ENCODE measurements at places on chromosomes 12 and 14.

DNA sequence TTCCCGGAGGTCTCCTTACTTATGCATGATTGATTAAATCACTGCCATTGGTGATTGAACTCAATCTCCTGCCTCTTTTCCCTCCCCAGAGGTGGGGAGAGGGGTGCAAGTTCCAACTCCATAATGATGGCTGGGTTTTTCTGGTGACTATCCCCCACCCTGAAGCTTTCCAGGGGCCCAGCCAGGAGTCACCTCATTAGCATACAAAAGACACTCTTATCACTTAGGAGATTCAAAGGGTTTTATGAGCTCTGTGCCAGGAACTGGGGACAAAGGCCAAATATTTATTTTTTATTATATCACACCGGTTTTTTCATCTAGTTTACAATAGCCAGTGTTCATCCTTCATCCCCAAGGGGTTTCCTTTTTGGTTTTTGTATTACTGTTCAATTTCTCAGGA lies 300.7 kb downstream of the ETNK1 start:
- no peak for DNase-seq

GRCh38 chr14:99192028-99192621 lies 79.9 kb downstream of the BCL11B start:
- no peak for DNase-seq

GRCh38 chr14:25150934-25151790 lies 101.2 kb upstream of the STXBP6 start:
- peak; percentile 34 for DNase-seq

DNA sequence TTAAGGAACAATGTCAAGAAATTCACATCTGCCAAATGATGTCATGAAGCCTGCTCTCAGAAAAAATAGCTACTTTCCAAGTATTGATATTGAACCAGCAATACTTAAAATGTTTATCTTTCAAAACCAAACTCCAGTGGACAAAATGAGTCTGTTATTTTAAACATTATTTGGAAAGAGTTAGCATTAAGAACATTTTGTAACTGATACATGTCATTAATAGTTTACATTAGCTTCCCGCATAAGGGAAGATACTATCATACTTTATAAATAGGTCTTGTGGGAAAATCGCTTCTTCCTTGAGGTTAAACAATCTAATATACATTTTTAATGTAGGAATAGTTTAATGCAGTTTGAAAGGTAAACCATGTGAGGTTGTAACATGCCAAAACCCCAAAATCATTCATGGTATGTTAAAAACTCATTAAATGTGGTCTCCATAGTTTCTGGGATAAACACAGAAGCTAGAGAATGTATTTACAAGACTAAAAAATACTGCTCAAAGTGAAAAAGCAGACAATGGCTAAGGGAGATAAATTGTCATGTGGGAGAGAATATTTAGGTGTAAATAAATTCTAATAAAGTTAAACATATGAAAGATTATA lies 73.4 kb upstream of the ATP2B1 start:
- DNase-seq: no peak

- DNase-seq: no peak
These were observed 7.7 kb downstream of the TBX5 start for GRCh38 chr12:114397978-114398881.

- no peak for DNase-seq
These were observed 17.4 kb upstream of the PYGL start for GRCh38 chr14:50961605-50962221.

- DNase-seq: no peak
These were observed 268.8 kb upstream of the BTG1 start for GRCh38 chr12:92414170-92415070.

DNA sequence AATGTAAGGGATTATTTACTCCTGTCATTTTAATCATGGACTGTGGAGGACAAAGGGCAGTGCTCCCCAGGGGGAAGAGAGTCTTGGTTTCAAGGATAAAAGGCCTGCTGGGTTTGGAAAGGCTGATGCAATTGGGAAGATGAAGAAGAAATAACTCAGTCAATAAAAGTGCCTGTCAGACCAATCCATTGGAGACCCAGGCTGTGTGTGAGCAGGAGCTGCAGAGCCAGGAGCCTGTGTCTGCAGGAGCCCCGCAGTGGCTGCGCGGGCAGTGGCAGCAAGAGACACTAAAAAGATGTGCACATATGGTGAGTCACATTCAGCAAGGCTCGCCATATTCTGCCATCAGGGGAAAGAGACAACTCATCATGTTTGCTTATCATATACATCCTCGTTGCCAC lies 90.4 kb downstream of the CRACR2A start:
- no peak for DNase-seq

DNA sequence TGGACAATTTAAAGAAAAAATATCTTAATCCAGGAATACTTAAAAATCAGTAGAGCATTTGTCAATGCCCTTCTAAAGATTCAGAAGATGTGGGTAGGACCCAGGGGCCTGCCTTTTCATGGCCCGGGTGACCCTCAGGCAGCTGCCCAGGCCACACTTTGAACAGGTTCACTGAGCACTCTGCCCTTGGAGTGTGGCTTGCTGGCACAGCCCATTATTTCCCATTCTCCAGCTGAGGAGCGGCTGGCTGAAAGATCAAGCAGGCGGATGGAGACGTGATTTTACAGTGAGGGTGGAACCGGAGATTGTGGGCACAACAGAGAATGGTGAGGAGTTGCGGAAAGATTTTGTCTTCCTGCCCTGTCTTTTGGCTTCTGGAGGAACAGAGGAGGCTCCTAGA lies 7.1 kb upstream of the PRPH start:
- no peak for DNase-seq

GRCh38 chr12:95205016-95205624 lies 12.1 kb downstream of the FGD6 start:
- no peak for DNase-seq

DNA sequence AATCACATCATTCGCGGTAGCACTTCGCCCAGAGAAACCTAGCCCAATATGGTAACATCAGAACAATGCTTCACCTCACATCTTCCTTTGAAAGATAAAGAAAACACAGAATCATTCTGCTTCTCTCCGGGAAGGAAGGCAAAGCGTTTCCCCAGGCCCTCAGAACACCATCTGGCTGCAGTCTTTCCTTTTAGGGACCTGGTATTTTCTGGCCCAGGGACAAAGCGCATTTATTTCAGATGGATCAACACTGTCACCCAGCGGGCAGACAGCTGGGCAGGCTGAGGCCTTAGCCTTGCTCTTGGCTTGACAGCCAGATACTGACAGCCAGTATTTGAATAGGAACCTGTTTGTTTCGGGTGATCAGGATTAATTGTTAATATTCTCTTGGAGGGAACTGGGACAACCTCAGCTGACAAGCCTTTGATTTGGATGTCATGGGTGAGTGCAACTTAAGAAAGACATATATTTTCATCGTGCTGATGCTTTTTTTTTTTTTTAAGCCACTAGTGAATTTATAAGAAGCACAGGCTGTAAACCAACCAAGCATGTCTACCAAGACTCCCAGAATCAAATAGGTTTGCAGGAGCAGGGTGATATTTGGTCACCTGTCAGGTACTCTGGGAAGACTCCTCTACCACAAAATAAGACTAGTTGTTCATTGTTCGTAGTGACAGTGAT lies 118.9 kb downstream of the VEZT start:
- DNase-seq: no peak

DNA sequence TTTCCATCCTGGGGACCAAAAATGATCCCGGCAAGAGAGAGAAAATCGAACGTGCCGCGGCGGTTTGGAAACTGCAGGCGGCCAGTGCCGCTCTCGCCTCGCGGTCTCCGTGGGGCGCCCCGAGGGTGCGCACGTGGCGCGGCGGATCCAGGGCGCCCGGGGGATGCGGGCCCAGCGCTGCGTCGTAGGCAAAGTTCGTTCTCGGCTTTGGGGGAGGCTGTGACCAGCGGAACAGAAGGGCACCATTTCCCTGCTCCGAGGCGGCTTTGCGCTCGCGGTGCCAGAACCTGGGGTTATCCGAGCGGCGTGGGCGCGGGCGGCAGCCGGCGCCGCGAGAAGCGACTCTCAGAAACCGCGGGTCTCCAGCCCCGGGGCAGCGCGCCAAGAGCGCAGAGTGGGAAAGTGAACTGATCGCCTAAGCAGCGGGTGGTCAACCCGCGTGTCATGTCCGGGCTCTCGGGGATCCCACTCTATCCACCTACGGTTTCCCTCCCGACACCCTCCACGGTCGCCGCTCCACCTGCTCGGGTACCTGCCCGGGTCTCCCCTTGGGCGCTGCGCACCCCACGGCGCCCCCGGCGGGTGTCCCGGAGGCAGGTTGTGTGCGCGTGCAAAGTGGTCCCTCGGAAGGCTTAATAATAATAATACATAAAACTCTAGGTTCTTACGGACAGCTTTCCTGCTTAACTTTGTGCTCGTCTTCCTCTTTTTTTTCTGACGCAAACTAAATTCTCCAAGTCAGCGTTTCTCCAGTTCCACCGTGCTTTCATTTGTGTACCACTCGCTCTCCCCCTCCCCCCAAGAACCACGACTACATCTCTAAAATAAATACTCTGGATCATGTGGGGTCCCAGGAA lies 1.2 kb downstream of the ESRRB start:
- no peak for DNase-seq

DNA sequence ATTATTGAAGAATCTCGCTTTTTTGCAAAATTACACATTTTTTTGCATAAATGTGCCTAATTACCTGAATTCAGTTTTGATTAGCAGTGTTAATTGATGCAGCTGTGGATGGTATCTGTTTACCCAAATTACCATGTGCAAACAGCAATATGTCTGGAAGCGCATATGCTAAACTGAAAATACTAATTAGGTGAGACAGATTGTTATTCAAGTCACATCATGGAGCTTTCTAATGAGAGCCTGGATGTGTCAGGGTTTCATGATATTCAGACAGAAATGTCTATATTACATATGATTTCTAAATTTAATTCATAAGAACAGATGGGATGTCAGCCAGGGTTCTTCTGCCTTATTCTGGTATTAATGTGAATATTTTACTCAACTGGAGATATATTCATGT lies 74.9 kb downstream of the RMST start:
- DNase-seq: no peak
